A549 treated with AZD2906 at 1 μM for 4 hours (cell line): ENCODE measurements at places on chromosomes 6 and 20. TPM values are rescaled to one million over a fixed set of nuclear protein-coding genes. Genes with fewer than 3 reads are reported as not detected.

The ULBP2 gene
- 2.9 to 4.6 TPM (median 3.3 TPM) in 5 replicates for total RNA-seq

The ZFP57 gene
- total RNA-seq: not detected in 5 replicates

The THBS2 gene
- 0.02 to 0.05 TPM (median 0.03 TPM) in 4 of 5 replicates, not detected in the other for total RNA-seq

The ZC3H12D gene
- total RNA-seq: 0.01 to 0.07 TPM (median 0.02 TPM) in 5 replicates

The HCRTR2 gene
- total RNA-seq: not detected in 5 replicates

The VSX1 gene
- total RNA-seq: 0.66 to 1.2 TPM (median 0.93 TPM) in 5 replicates

The PDE10A gene
- total RNA-seq: 22.6 to 25.5 TPM (median 24.0 TPM) in 5 replicates

The PAX1 gene
- total RNA-seq: 0.02 TPM in 1 of 5 replicates, not detected in the others

The E2F1 gene
- 22.1 to 28.8 TPM (median 28.2 TPM) in 5 replicates for total RNA-seq

The TSPO2 gene
- total RNA-seq: 0.09 TPM in 1 of 5 replicates, not detected in the others
